ENCODE measurements at places on chromosomes 5 and 9.

DNA sequence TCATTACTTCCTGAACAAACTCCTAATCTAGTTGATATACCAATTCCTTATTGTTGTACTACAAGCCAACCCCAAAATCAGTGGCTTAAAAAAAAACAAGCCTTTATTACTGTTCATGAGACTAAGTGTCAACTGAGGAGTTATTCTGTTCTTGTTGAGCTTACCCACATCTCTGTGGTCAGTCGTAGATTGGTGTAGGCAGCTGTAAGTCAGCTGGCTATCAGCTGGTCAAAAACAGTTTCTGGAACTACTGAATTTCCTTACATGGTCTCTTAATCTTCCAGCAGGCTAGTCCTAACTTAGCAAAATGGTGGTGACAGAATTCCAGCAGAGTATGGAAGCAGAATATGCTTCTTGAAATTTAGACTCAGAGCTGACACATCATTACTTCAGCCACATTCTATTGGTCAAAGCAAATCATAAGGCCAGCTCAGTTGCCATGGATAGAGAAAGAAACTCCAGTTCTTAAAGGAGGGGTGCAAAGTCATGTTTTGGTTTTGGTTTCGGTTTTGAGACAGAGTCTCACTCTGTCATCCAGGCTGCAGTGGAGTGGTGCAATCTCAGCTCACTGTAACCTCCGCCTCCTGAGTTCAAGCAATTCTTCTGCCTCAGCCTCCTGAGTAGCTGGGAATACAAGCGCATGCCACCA is 386.1 kb upstream of the MPDZ start:
- no peak for DNase-seq

DNA sequence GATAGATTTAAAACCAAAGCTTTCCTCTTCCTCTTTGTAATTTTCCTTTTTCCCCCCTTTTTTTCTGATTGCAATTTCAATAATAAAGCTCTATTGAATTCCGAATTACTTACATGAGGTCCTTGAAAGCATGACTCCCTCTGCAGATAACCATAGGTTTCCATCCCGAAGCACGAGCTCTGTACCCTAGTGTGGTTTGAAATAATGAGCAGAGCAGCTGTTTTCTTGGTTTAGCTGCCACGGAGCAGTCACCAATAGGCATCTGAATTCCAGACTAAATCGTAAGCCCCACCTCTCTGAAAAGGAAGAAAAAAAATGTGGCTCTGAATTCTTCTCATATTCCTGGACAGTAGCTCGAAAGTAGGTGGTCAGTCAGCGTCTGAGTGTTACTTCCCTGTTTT is 18.5 kb upstream of the GNE start:
- no peak for DNase-seq

- no peak for DNase-seq
Measured at GRCh38 chr9:27367175-27367798, 70.3 kb upstream of the EQTN start.

GRCh38 chr5:132661231-132662003 is 3.4 kb downstream of the IL13 start:
- DNase-seq, result no peak

DNA sequence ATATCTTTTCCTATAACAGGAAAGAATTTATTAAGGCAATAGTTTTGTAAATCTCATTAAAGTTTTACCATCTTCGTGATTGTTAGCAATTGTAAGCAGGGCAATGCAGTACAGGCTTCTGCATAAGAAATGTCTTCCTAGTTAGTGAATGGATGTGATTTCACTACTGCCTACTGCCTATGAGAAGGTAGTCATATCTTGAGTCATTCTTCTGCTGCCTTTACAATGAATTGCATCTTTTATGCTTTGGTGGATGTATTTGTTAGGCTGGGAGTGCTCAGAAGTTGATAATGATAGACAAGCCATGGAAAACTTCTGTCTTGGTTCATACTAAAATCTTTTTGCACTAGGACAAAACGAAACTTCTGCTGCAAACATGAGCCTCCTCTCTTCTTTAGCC is 128.0 kb downstream of the ADAMTSL1 start:
- DNase-seq, result no peak

DNA sequence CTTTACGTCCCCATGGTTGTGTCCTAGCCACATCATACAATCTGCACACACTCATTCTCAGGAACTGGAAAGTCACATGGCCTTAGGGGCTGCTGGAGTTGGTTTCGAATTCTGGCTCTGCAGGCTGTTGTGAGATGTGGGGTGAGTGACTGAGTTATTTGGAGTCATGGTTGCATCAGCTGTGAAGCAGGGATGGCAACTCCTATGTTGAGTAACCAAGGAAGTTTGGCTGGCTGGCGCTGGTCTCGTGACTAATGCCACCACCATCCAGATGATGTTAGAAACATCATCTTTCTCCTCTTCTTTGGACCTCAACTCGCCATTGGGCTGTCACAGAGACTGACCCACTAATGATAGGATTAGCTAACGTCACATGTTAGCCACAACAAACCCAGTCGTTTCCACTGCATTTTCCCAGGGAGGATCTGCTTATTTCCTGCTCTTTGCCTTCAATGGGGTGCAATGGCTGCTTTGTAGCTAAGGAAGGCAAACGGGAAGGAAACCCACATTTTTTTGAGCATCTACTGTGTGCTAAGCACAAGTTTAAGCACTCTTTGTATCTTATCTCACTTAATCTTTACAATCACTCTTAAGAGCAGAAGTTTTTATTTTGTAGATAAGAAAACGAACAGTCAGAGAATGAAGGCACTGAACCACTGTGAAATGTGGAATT is 78.1 kb upstream of the UBTD2 start:
- DNase-seq, result no peak

DNA sequence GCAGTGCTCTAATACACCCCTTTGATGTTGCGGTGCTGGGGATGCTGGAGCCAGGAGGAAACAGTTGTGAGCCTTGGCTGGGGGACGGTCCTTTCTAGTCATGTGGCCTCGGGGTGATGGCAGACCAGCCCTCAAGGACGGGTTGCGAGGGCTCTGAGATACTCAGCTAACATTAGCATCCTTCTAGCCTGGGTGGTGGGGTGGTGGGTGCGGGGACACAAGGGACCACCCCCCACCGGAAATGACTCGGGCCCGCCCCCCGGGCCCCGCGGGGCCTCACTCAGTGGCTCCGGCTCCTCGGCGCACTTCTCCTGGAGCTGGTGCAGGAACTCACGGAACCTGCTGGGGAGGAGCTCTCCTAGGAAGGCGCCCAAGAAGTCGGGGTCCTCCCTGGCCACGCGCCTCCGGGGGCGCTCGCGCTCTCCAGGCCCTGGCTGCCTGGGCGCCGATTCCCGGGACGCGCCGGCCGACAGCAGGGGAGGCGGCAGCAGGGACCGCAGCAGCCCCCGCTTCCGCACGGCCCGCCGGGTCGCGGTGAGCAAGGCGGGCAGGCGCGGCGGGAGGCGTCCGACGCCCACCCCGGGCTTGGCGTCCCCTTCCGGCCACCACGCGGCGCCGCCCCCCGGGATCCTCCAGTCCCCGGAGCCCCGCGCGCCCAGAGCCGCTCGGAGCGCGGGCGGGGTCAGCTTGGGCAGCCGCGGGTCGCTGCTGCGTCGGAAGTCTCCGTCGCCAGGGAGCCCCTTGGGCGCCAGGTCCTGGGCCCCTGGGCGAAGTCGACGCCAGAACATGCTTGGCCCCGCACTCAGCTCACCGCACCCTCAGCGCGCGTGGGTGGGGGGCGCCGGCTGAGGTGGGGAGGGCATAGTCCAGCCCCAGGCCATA is 873 bp downstream of the C9orf50 start:
- no peak for DNase-seq

GRCh38 chr5:144328980-144329379 is 158.3 kb downstream of the KCTD16 start:
- no peak for DNase-seq

DNA sequence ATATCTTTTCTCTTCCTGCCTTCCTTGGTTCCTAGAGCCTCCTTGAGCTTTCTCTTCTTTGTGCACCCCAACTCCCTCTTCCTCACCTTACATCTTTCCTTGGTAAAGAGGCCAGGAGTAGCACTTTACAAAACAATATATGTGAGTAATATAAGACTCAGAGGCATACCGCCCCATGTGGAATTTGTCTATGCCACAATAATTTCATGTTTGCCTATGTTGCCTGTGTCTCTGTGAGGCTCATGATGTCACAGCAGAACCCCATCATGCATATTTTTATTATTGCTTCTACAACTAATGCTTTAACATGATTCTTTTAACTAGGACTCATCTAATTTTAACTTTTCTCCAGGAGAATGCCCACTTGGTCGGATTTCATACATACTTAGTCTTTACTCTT is 15.0 kb upstream of the LVRN start:
- no peak for DNase-seq

DNA sequence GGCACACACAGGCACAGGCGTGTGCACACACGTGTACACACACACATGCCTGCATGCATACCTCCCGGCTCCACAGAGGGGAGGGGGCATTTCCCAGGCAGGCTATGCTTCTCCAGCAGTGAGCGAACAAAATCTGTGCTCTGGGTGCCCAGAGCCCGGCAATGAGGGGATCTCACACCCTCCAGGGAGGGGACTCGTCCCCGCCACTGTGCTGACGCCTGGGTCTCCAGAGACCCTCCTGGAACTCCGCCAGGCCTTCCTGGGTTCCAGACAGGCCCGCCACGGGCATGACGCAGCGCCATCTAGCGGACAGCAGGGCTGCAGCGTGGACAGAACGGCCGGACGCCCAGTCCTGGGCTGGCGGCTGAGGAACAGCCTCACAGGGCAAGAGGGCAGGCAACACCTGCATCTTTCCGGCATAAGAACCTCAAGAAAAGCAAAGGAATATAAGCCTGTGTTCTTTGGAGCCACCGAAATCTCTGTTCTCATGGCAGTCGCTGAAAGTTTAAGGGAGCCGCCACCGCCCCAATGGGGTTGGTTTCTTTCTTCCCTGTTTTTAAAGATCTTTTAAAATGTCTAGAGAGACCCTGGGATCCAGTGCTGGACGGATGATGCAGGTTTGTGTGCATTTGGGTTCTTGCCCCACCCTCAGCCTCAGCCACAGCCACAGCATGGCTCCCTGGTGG is 135.6 kb upstream of the PPP1R26 start:
- DNase-seq, result peak; percentile 32

- DNase-seq, result no peak
Measured at GRCh38 chr9:127189628-127190027, 67.2 kb upstream of the ANGPTL2 start.

DNA sequence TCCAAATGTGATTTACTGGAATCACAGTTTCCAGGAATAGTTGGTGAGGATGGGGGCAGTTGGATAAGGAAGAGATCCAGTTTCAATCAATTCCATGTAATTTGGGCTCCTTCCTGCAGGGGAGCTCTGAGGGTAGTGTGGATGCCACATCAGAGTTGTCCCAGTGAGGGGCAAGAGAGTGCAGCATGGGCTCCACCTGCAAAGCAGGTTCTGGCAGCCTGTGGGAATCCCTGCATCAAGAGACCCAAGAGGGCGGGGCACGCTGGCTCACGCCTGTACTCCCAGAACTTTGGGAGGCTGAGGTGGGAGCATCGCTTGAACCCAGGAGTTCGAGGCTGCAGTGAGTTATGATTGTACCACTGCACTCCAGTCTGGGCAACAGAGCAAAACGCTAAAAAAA is 188.5 kb downstream of the CACNA1B start:
- DNase-seq, result no peak

- no peak for DNase-seq
Measured at GRCh38 chr9:121781701-121782464, 130.4 kb downstream of the DAB2IP start.

- DNase-seq, result no peak
Measured at GRCh38 chr5:127863610-127864395, 160.6 kb downstream of the CCDC192 start.

DNA sequence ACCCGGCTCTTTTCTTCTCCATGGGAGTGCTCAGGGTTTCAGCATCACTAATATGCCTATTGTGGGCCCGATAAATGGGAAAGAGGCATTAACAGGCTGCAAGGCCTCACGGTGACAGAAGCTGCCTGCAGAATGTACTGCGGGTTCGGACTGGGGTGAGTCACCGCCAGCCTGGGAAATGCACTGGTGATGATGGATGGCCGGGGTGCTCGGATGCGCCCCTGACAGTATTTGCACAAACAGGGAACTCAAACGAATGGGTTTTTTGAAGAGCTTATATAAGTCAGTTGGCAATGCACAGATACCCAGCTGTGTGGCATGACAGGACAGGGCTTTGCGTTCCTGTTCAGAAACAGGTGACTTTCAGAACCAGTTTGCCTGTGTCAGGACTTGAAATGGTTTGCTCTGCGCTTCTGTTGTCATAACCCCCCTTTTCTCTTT is 42.0 kb upstream of the PITX1 start:
- DNase-seq, result no peak

DNA sequence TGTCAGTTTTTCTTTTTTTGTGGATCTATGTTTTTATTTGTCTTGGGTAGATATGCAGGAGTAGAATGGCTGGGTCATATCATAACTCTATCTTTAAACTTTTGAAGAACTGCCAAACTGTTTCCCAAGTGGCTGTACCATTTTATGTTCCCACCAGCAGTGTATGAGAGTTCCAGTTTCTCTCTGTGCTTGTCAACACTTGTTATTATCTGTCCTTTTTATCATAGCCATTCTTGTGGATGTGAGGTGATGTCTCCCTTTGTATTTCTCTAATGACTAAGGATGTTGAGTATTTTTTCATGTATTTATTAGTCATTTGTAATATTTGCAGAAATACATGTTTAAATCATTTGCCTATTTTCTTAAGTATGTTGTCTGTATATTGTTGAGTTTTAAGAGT is 17.4 kb upstream of the FAT2 start:
- no peak for DNase-seq

GRCh38 chr5:39171647-39172046 is 47.7 kb downstream of the FYB1 start:
- no peak for DNase-seq
